ENCODE measurements at places on chromosomes 7 and 10.

- DNase-seq: no peak
These were observed 59.8 kb upstream of the CYP2C9 start for GRCh38 chr10:94878649-94879048.

- no peak for DNase-seq
These were observed 154.5 kb downstream of the CRPPA start for GRCh38 chr7:16266877-16267276.

- DNase-seq: no peak
These were observed 471.5 kb upstream of the NRG3 start for GRCh38 chr10:81403451-81403850.

DNA sequence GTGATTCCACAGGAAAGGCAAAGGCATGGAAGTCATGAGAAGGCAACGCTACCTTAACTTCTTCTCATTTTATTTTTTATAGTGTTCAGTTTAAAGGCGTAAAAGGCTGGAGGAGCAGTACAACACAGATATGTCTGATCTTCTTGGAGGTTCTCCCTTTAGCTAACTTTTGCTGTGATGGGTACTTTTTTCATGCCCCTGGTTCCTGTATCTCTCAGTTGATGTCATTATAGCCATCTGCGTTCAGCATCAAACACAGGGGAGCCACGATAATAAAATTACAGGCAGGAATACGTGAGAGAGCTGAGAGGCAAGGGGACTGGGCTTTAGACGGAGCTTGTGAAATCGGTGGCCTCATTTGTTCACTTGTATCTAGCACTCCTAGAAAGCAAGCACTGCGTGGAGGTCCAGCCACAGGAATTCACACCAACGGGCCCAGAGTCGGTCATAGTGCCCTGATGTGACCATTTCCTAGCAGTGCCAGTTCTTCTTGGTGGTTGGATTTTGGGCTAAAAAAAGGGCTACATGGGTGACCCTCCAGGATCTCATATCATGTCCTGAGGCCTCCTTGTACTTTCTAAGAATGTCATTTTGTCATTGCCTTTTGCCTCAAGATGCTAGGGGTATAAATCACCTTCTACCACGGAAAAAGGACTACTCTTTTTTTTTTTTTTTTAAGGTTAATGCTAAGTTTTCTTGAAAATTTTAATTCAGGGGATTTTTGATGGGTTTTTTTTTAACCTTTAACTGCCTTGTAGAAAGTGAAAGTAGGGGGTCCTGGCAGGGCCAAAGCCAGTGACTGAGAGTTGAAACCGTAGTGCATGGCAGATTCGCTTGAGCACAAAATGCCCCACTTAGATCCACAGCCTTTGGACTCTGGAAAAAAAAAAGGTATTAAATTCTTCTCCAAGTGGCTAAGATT is 191.5 kb downstream of the CELF2 start:
- DNase-seq: no peak

DNA sequence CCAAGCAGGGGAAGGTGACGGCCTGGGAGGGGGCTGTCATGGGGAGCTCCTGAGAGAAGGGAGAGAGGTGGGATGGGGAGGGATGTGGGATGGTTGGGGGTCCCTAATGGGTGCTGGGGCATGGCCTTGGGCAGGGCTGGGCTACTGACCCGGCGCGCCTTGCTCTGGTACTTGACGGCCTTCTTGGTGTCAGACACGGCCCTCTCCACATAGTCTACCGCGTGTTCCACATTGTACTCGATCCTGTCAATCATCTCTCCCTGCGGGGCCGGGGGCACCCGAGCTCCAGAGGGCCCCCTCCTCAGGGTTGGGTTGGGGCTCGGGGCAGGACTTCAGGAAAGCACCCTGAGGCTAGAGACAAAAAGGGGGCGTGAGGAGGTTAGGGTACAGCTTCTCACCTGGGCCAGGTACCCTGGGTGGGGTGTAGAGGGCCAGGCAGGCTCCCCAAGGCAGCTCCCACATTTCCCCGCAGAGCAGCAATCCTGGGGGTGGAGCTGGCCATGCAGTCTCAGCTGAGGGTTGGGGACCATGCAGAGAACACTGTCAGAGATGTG is 17.3 kb downstream of the BUD23 start:
- DNase-seq: no peak

- DNase-seq: no peak
These were observed 166.5 kb upstream of the GNAI1 start for GRCh38 chr7:79968077-79968648.

DNA sequence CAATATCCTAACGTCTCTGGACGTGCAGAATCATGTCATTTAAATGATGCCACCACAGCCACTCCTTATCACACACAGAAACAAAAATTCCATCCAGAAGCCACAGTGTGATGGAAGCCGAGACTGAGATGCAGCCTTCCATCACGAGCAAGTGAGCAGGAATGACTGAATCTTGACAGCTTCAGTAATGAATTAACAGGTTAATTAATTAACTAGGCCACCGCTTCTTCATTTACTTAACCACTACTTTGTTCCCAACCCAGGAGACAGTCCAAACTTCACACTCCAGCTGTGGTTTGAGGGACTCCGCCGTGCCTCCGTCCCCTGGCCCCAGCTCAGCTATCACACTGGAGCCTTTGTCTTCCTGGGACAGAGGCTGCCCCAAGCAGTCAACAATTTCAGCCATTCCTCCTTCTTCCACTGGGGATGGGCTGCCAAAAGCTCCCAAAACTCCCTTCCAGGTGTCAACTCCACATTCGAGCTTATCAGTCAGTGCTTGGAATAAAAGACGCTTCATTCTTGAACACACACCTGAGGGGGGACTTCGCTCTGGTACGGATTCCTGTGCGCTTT is 65.9 kb downstream of the FGFR2 start:
- no peak for DNase-seq

DNA sequence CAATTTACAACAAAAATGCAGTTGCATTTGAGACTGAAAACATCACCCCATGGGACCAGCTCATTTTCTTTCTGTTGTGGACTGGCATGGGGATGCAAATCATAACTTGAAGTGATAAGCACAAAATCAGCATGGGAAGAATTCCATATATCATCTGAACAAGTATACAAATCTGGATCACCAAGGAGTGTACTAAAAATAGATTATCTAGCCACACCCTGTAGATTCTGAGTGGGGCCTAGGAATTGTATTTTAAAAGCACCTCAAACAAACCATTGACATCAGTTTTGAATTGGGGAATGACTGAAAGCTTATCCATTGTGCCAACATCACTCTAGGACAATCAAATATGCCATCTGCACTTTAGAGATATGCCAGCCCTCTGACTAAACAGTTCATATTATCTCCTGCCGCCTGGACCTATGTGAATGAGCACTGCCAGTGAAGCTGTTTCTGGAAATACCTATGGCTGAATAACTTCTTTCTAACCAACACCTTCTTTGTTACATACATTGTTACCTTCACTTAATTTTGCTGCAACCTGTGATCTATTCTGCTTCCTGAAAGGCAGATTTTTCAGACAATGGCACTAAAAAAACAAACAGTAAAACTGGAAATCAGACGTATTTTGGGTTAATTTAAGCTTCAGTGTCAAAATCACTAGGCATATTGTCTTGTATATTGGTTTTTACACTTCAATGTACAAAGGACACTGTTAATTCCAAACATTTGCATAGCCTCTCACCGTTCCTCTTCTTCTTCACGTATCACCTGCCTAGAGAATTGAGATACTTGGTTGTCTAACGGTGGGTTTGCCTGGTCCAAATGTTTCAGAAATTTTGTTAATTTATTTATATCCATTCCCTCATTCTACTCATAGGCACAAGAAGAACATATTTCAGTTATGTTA is 42.4 kb upstream of the HGF start:
- no peak for DNase-seq

GRCh38 chr10:31204090-31204489 is 114.9 kb upstream of the ZEB1 start:
- no peak for DNase-seq

GRCh38 chr7:91126762-91127161 is 137.5 kb upstream of the FZD1 start:
- DNase-seq: no peak

GRCh38 chr10:98269435-98269912 is 1.5 kb upstream of the LOXL4 start:
- peak; percentile 99 for DNase-seq

GRCh38 chr10:88045656-88046415 is 182.4 kb downstream of the PTEN start:
- no peak for DNase-seq

GRCh38 chr10:48765527-48765926 is 80.9 kb downstream of the WDFY4 start:
- no peak for DNase-seq

DNA sequence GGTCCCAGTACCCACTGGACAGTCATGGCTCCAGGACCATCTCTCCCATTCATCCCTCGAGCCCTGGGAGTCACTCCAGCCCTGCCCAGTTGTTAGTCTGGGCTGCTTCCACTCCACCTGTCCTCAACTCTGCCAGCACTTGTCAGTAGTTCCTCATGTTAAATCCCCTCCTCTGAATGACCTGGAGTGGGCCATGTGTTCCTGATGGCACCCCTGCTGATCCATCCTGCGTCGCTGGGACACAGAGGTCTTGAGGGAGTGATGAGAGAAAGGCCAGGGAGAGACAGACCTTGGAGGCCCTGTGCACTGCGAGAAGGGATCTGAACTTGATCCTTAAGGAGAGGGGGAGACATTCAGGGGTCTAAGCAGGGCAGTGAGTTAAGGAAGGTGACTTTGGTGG is 174.9 kb downstream of the GRID1 start:
- DNase-seq: no peak

DNA sequence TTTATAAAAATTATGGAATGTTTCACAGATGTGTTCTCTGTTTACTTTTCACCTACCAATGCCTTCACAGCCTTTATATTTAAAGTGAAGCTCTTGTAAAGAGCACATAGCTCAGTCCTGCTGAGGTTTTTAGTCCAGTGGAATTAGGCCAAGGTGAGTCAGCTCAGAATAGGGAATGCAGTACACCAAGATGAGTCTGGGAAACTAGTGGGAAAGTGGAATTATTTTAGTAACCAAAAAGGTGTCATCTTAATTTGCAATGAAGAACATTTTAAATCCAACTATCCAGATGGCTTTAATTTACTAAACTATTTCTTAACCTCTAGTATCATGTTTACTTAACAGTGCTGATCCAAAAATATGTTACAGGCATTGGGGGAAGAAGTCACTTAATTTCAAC is 236.3 kb upstream of the CTBP2 start:
- DNase-seq: no peak

DNA sequence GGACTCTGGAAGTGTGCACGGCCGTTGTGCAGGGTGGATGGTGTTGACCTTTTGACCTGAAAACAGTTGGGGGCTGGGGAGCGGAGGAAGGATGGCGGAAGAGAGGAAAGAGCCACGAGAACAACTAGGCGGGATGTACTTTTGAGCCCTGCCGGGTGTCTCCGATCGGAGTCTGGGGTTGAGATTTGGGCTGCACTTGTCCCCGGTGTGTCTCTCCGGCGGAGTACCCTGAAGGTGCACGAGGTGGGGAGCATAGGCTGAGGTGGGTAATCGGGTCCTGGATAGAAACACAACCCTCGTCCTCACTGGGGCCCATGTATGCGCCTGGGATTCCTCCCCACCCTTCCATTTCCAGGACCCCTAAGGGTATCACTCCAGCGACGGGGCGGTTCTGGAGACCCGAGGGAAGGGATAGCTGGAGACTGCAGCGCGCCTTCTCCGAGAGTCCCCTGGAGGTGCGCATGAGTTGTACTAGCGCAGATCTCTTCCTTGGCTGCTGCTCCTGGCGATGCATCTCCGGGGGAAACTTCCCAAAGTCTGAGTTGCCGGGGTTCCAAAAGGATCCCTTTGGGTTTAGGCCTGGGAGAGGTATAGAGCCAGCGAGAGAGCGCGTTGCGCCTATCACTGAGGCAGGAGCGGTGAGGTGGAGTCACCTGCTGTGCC is 4.6 kb upstream of the HMX2 start:
- no peak for DNase-seq

- DNase-seq: no peak
These were observed 66.6 kb upstream of the STEAP1B start for GRCh38 chr7:22566592-22566991.

- DNase-seq: no peak
These were observed 835.1 kb upstream of the MBL2 start for GRCh38 chr10:53607691-53608090.

DNA sequence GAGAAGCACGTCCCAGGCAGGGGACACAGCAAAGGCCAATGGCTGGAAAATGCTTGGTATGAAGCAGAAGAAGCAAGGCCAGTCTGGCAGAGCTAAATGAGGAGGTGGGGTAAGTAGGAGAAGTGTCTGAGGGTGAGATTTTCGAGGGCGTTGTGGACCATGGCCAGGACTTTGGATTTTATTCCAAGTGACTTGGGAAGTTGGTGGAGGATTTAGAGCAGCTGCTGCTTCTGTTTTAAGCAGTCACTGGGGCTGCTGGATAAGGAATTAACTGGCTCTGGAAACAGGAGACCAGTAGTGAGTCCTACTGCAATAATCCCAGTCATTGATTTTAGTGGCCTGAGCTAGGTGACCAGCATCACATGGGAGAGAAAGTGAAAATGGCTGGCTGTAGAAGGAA is 67.6 kb upstream of the GSDME start:
- DNase-seq: no peak

DNA sequence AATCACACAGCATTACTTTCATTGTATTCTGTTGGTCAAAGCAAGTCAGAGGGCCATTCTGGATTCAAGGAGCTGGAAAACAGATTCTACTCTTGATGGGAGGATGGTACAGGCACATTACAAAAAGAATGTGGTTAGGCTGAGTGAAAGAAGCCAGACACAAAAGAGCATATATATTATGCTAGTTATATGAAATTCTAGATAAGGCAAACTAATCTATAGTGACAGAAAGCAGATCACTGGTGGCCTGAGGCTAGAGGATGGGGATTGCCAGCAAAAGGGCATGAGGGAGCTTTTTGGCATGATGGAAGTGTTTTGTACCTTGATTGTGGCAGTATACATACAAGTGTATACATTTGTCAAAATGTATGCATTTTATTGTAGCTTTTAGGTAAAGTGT is 96.8 kb downstream of the SPAG6 start:
- DNase-seq: no peak

DNA sequence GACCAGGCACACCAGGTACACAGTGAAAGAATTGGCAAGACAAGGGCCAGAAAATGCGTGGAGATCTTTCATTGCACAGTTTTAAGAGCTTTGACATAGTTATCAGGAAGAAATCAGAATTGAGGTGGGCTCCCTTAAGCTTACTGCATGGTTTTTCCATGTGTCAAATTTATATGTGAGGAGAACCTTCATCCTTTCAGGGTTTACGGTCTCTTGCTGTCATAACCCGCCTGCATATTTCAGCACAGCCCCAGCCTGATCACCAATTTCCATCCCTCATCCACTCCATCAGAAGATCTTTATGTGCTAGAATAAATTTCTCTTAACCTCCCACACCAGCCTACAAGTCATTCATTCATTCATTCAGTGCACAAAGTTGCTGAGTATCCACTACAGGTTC is 373.1 kb downstream of the KCNMA1 start:
- no peak for DNase-seq

DNA sequence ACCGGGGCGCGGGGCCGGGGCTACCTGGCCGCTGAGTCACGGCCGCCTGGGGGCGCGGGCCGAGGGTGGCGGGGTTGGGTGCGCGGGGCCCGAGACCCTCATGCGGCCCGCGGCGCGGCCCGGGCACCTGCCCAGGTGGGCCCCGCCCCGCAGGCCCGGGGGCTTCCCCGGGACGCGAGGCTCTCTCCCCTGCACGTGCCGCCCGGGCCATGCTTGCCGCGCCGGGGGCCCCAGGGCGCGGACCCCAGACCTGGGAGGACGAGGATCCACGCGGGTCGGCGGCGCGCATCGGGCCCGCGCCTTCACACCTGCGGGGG is 402 bp downstream of the MAFK start:
- no peak for DNase-seq

All from 8988T (cell line).